Frontal cortex (tissue), 4 donors: ENCODE measurements at places on chromosomes 16 and 17. TPM values are rescaled to one million over a fixed set of nuclear protein-coding genes. Genes with fewer than 3 reads are reported as not detected.

GRCh38 chr16:12079412-12079965 is 103.0 kb downstream of the SNX29 start:
- no peak for DNase-seq

DNA sequence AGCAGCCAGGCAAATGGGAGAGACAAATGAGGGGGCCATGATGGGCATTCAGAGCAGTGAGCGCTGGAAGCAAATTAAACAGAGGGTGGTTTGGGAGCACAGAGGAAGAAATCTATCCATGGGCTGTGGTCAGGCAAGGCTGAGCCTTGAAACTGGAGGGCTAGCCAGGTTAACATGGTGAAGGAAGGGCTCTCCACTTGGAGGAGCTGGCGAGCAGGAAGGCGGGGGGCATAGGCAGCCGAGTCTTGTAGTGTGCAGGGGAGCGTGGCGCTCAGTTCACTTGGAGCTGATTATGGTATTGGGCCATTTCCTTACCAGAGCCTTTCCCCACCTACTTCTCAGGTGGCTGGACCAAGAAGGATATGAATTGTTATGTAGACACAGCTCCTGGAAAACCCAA is 189.7 kb downstream of the SNX29 start:
- DNase-seq: no peak

GRCh38 chr16:88926374-88926990 is 50.5 kb downstream of the CBFA2T3 start:
- no peak for DNase-seq

DNA sequence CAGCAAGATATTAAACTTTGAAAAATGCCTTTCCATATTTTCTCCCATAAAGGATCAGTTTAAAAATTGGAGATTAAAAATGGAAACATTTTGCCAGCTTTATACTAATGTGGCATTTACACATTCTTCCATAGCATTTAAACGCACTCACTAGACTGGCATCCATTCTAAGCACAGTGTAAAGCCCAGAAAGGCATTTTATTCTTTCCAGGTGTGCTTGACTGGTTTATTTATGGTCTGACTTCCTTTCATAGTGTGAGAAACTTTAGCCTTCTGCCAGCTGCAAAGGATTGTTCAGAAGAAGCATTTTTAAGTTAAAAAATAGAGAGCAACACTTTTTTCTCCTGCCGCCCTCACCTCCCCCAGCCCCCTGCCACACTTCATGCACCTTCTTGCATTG is 271.7 kb upstream of the PSMD7 start:
- DNase-seq: no peak

GRCh38 chr17:30021708-30022317 is 80.4 kb downstream of the EFCAB5 start:
- peak; percentile 18 for DNase-seq

DNA sequence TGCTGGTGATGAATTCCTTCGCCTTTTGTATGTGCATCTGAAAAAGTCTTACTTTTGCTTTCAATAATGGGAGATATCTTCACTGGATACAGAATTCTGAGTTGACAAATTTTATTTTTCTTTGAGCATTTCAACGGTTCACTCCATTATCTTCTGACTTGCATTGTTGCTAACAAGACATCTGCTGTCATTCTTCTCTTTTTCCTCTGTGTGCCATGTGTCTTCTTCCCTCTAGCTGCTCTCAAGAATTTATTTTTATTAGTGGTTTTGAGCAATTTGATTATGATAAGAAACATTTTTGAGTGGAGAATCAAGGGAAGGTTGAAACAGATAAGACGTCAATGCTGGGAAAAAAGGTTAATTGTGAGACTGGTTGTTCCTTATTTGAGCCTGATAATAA is 471.8 kb downstream of the CDH13 start:
- DNase-seq: no peak

DNA sequence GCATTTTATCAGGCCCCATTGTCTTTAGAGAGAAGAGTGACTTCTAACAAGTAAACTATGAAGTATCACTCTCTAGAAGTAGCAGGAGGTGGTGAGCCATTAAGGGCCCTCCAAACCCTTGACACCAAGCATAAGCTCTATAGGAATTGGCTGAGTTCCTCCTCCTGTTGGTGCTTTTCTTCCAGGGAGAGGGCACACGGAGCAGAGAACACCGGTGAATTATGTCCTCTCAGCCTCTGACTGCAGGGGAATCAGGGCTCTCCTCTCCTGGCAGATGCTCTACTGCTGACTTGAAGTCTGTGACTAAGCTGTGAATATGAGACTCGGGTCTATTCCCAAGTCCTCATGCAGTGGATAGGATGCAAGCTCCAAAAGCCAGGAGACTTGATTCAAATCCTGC is 32.3 kb downstream of the CHD9 start:
- no peak for DNase-seq

GRCh38 chr16:66278604-66279262 is 87.8 kb upstream of the CDH5 start:
- no peak for DNase-seq

DNA sequence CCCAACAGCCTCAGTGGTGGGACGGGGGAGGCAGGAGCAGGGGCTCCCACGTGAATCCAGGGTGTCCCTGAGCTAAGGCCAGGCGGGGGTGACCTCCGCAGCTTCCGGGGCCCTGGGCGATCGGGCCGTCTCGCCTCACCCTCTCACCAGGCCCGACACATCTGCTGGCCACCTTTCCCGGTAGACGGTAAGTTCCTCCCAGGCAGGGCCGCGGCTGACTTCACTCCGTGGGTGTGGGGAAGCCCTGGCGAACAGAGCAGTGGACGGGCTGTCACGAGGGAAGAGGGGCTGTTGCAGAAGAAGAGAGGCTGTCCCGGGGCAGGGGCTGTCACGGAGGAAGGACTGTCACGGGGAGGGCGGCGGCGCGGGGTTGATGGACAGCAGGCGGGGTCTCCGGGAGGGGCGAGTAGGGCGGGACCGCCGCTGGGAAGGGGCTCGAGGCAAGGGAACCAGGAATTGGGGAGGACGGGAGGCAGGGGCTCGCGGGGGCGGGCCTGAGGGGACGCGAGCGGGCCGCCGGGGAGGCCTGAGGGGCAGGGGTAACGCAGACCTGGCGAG is 498 bp downstream of the PKMYT1 start:
- DNase-seq: no peak

- no peak for DNase-seq
These were observed 575.2 kb upstream of the CDH11 start for GRCh38 chr16:65697065-65697464.

GRCh38 chr16:48479329-48479728 is 94.1 kb upstream of the SIAH1 start:
- DNase-seq: no peak

GRCh38 chr17:37359682-37360188 is 16.1 kb upstream of the C17orf78 start:
- DNase-seq: no peak

DNA sequence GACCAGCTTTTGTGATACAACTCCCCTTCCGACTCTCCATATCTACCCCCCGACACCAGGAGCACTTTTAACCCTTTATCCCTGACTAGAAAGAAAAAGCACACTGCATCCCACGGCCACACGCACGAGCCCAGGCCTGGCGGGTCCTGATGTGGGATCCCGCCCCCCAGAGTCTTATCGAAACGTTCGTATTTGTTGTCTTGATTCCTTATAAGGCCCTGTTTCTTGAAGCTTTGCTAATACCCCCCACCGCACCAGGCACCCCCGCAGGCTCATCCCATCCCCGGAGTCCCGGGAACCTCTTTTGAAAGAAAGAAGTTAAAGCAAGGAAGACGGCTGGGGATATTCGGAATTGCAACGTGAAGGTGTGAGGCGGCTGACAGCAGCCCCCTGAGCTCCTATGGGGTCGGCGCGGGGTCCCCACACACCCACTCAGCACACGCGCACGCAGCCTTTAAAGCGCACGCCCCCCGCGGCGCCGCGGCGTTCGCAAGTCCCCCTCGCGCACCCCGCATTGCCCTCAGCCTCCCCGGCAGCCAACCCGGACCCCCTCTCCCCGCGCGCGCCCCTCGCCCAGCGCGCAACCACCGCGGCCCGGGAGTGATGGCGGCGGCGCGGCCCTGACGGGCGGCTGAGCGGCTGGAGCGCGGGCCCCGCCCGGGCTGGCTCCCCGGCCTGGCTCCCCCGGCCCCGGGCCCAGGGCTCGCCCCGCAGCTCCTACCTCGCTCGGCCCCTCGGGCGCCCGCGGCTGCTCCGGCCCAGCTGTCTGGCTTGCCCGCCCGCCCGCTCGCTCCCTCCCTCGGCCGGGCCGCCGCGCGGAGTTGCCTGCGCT is 448 bp downstream of the STAT5B start:
- no peak for DNase-seq

MYADML2 gene
- total RNA-seq: 0.41 TPM

UNK gene
- 21.2 TPM for total RNA-seq

MYOCD gene
- total RNA-seq: 0.41 TPM

BORCS6 gene
- 7.7 TPM for total RNA-seq

CMTR2 gene
- total RNA-seq: 35.9 TPM

PRCD gene
- total RNA-seq: 2.4 TPM

GAST gene
- total RNA-seq: not detected
